Activated CD8-positive, alpha-beta memory T cell treated with anti-CD3 and anti-CD28 coated beads for 48 hours (primary cell): ENCODE measurements at places on chromosomes 7 and 10.

DNA sequence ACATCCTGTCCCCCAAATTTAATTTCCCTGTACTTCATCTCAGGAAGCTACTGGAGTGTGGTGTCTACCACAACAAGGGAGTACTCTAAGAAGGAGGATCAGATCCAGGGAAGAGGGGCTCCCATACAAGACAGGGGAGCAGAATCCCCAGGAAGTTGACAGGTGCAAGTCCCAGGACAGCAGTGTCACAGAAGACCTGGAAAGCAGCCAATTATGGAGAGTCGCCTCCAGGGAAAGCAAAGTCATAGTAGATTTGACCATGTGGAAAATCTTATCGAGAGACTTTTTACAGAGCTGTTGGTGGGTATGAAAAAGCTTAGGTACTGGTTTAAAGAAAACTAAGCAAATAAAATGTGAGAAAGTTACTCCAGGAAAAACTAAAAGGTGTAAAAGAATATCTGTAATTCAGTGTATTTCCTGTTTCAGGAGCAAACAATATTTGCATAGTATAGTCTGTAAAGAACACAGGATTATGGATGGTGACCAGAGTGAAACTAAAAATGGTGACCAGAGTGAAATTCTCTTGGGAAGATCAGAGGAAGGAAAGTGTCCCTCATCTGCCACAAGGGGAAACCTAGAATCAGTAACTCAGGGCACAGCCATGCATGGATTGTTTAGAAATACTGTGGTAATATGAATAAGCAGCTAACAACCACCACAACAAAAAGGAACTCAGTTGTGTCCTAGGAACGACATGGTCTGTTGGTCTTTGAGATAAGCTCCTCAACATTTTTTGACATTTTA, 44.5 kb downstream of the LANCL2 start:
- DNase-seq: no peak

- no peak for DNase-seq
Measured at GRCh38 chr7:9026121-9026520, 592.7 kb downstream of the NXPH1 start.

- no peak for DNase-seq
Measured at GRCh38 chr7:79610313-79610712, 156.8 kb upstream of the MAGI2 start.

GRCh38 chr7:25885057-25885576, 266.9 kb upstream of the NFE2L3 start:
- DNase-seq: no peak

- no peak for DNase-seq
Measured at GRCh38 chr10:6722616-6723004, 142.5 kb upstream of the PRKCQ start.

DNA sequence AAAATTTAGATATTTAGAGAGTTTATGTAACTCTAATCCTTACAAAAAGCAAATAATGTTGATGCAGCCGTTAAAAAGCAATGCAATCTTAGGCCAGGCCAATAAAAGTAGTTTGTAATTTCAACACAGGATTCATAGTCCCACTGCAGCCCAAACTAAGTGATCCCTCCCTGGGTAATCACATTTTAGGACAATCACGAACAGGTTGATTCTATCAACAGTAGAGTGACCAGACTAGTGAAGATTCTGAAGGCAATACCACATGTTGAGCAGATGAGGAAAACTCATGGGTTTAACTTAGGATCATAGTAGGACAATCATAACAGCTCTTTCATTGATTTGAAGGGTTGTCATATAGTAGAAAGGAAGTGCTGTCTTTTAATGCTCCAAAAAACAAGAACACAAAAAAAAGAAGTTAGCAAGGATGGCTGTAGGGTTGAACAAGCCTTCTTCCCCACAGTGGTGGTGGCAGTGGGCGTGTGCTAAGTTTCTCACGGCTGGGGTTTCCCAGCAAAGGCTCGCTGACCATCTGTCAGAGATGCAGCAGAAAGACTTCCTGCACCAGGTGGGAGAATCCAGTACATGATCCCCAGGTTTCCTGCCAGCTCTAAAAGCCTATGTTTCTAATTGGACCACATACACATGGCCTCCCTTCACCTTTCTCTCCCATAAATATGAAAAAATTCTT, 212.2 kb downstream of the CHRM2 start:
- DNase-seq: no peak

GRCh38 chr10:79020605-79021004, 48.2 kb upstream of the ZMIZ1 start:
- no peak for DNase-seq

GRCh38 chr10:77970869-77971803, 44.6 kb upstream of the DLG5 start:
- no peak for DNase-seq

- DNase-seq: no peak
Measured at GRCh38 chr10:22341190-22341925, 3.9 kb upstream of the SPAG6 start.
